Ammon's horn (tissue), 1 donor: ENCODE measurements at places on chromosomes 16 and 17.

- no peak for DNase-seq
These were observed 117.0 kb downstream of the RAB11FIP4 start for GRCh38 chr17:31508288-31509094.

DNA sequence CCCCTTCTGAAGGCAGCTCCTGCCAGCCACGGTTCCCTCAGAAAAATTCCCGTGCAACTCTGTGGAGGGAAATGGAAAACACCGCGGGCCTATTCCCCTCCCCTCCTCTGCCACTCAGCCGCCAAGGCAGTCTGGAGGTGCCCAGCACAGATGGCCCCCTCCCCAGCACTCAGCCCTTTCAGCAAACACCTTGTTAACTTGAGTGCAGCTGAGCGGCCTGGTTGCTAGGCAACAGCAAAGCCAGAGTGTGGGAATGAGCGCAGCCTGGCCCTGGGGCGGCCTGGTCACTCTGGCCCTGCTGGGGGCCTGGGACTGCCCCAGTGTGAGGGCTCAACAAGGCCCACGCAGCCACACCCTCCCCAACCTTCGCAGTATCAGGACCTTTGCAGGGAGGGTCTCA is 32.8 kb downstream of the CACNA1G start:
- DNase-seq, result peak; percentile 18

DNA sequence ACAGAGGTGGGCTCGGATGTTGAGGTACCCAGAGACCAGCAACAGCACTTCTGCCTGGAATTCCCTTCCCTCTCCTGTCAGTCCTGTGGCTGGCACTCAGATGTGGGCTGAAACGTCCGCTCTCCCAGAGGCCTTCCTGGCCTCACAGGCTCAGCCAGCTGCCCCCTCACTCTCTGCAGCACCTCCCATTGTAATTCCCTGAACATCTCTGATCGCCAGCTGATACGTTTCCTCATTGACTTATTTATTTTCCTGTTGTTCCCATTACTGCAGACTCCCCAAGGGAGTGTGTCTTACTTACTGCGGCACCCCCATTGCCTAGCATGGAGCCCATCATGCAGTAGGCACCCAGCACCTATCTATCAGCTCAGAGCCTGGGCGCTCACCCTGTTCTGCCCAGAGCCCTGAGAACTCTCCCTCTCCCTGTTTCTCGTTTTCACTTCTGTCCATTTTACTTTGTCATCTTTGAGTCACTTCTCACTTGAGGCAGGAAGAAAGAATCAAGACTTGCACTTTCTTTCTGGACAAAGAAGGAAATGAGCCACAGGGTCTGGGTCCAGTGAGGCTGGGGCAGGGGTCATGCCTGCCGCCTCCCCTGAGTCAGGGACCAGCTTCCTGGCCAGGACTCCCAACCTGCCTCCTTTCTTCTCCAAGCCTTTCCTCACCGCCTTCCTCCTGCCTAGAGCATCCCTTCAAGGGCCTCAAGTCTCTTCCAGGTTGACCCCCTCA is 10.2 kb downstream of the CDH5 start:
- DNase-seq, result no peak

- no peak for DNase-seq
These were observed 53.5 kb downstream of the TNFRSF13B start for GRCh38 chr17:16918443-16918842.

DNA sequence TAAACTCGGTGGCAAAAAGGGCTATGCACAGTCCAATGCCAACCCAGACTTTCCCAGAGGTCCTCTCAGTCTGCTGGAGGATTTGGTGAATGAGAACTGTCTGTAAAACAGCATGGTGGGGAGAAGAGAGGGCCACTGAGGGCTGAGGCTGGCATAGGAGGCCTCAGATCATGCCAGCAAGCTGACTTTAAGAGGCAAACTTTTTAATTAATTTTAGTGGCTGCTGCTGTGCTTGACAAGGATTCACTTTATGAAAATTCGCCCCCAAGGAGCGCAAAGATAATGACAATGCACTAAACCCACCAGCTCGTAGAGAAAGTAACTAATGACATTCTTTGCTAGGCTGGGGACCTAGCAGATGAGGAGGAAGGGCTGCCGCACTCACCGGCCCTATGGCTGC is 15.0 kb downstream of the ABCC12 start:
- DNase-seq, result no peak

GRCh38 chr17:82015311-82015971 is 7.2 kb downstream of the CENPX start:
- DNase-seq, result no peak

DNA sequence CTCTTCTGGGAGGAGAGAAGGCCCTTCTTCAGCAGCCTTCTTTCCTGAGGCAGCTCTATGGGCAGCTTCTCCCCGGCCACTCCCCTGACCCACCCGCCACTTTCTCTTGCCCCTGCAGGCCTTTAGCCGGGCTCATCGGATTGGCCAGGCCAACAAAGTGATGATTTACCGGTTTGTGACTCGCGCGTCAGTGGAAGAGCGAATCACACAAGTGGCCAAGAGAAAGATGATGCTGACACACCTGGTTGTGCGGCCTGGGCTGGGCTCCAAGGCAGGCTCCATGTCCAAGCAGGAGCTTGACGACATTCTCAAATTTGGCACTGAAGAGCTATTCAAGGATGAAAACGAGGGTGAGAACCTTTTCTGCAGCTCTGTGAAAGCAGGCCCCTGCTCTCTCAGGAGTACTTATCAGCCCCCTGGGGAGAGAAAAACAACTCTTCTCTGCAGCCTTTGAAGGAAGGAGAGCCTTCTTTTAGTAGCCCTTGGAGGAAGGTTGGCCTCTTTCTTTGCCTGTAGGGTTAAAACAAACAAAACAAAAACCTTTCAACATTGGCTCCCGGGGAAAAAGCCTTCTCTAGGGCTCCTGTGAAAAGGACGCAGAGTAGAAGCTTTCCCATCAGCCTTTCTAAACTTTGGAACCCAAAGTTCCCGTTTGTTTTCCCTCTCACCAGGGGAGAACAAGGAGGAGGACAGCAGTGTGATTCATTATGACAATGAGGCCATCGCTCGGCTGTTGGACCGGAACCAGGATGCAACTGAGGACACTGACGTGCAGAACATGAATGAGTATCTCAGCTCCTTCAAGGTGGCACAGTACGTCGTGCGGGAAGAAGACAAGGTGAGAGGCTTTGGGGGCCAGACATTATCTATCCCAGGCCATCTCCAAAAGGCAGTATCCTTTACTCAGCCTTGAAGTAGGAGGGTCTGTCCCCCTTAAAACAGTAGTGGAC is 12.7 kb downstream of the RNF227 start:
- DNase-seq, result no peak

GRCh38 chr17:1697681-1698080 is 12.5 kb downstream of the TLCD2 start:
- DNase-seq, result no peak

- peak; percentile 95 for DNase-seq
These were observed 64.6 kb downstream of the CYTH1 start for GRCh38 chr17:78717431-78717980.

- peak; percentile 60 for DNase-seq
These were observed 5.6 kb downstream of the RAP1GAP2 start for GRCh38 chr17:2801841-2802240.

DNA sequence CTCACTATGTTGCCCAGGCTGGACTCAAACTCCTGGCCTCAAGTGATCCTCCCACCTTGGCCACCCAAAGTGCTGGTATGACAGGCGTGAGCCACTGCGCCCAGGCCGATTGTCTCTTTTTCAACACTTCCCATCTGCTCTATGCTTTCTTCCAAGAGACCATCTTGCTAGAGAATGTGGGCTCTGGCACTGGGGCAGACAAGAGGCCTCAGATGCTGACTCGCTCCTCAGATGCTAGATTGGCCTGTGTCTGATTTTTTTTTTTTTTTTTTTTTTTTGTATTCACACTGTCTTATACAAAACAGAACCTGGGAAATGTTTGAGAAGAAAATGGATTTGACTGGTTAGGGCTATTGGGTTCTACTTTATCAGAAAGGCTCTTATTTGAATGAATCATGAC is 58.2 kb downstream of the CYB5D2 start:
- no peak for DNase-seq

- no peak for DNase-seq
These were observed 26.9 kb upstream of the PHAF1 start for GRCh38 chr16:67082891-67083290.

- no peak for DNase-seq
These were observed 448.1 kb upstream of the DYNLRB2 start for GRCh38 chr16:80092681-80093080.

DNA sequence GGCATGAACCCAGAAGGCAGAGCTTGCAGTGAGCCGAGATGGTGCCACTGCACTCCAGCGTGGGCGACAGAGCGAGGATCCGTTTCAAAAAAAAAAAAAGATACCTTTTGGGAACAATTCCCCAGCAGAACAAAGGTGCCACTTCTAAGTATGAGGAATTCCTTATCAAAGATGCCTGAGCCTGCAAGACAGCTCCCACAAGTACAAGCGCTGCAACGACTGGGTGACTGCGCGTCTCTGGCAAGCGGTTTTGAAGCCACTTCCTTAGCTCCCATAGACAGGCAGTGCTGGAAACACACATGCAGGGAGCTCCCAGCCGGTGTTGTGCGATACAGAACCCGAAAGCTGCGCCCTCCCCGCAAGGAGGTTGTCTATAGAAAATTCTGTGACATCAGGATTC is 60.5 kb downstream of the ADCY9 start:
- DNase-seq, result no peak

GRCh38 chr17:34542700-34543336 is 36.6 kb upstream of the TMEM132E start:
- peak; percentile 34 for DNase-seq

DNA sequence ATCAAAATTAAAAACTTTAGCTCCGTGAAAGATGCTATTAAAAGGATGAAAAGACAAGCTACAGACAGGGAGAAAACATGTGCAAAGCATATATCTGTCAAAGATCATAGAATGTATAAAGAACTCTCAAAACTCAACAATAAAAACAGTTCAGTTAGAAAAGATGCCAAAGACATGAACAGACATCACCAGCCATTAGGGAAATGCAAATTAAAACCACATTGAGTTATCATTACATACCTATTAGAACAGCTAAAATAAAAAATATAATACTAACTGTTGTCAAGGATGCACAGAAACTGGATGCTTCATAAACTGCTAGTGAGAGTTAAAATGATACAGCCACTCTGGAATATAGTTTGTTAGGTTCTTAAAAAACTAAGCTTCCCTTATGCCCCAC is 58.8 kb downstream of the NFATC3 start:
- DNase-seq, result no peak

- DNase-seq, result peak; percentile 54
These were observed 5.8 kb upstream of the CBX4 start for GRCh38 chr17:79844869-79845600.

DNA sequence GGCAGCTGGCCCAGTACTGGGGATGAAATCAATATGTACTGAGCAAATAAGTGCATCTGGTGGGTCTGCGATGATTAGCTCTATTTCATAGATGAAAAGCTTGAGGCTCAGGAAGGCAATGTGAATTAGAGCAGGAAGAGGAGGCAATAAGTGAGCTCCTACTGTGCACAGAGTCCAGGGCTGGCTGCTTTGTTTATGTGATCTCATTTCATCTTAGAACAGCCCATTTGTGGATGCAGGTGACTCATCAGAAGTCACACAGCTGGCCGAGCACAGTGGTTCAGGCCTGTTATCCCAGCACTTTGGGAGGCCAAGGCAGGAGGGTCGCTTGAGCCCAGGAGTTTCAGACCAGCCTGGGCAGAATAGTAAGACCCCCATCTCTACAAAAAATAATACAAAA is 7.1 kb downstream of the TMEM114 start:
- no peak for DNase-seq

GRCh38 chr17:39627712-39628516 is 1.2 kb downstream of the PPP1R1B start:
- no peak for DNase-seq

DNA sequence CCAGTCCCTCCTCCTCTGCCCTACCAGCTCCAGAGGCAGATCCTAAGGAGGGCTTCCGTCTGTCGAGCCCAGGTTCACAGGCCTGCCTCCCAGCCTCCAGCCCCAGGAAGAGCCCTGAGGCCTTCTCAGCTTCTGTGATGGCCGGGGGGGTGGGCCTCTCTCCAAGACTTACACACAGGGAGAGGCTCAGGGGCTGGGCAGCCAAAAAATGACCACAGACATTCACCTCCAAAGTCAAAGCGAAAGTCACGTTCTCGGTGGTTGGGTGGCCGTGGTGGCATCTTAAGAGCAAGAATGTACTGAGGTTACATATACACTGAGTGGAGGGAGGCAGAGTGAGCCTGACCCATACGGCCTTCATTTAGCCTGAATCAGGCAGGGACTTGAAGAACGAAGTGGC is 119.1 kb downstream of the CCDC182 start:
- DNase-seq, result no peak

DNA sequence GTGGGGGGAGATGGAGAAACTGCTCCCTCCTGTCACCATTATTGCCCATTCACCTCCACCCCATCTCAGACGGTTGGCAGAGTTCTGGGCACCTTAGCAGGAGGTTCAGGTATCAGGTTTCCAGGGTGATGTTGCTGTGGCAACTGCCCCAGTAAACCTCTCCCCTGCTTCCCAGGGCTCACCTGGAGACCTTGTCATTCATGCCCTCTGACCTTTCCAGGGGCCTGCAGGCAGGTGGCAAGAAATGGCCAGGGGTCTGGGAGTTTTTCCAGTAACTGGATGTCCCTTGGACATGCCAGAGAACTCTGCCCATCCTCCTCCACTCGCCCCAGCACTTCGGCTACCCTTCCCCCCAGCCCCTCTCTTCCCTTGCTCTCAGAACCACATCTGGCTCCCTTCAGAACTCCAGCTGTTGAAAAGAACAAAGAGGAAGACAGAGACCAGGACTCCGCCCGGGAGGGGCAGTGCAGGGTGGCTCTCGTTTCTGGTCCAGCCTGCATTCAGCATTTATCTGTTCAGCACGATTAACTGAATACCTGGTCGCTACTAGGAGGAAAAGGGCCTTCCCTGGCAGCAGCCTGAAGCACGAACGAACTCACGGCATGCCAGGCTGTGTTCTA is 8.5 kb downstream of the MLLT6 start:
- no peak for DNase-seq

DNA sequence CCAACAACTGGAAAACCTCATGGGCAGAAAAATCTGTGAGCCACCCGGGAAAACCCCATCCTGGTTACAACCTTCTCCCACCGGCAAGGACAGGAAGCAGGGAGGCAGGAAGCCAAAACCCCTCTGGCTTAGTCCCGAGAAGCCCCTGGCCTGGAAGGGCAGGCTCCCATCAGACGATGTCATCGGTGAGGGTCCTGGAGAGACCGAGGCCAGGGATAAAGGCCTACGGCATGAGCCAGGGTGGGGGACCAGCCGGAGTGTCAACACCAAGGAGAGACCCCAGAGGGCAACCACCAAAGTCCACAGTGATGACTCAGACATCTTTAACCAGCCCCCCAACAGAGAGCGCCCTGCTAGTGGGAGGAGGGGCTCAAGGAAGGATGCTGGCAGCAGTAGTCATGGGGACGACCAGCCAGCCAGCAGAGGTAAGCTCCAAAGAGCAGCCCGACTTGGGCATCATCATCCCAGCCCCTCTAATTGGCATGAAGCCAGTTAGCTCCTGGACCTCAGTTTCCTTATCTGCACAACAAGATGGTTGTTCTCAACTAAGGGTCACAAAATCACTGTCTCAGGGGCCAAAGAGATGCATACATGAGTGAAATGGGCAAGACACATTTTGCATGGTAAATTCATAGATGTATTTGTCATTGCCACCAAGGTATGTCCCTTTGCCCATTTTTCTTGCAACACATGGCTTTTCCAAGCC is 190.7 kb downstream of the KATNIP start:
- no peak for DNase-seq

- DNase-seq, result no peak
These were observed 158.9 kb upstream of the CNTNAP4 start for GRCh38 chr16:76118344-76118743.
